ENCODE measurements at places on chromosomes 7 and 10. TPM values are rescaled to one million over a fixed set of nuclear protein-coding genes. Genes with fewer than 3 reads are reported as not detected.

The ADARB2 gene
- total RNA-seq: 0.28 TPM

The AGR2 gene
- 8.5 TPM for total RNA-seq

The DKK1 gene
- 0.57 TPM for total RNA-seq

The TAF3 gene
- total RNA-seq: 13.4 TPM

The GPR37 gene
- 0.36 TPM for total RNA-seq

All from ovary (tissue), 10 donors.